Hematopoietic multipotent progenitor cell treated with erythropoietin and hydrocortisone succinate and interleukin-3 and kit ligand, for 4 days (in vitro differentiated cells): ENCODE measurements at places on chromosomes 4 and X.
A peak's percentile ranks its signal among the peaks of the same experiment; 100 is the strongest.

GRCh38 chrX:116863029-116863428, 400.3 kb upstream of the CT83 start:
- DNase-seq, result no peak

DNA sequence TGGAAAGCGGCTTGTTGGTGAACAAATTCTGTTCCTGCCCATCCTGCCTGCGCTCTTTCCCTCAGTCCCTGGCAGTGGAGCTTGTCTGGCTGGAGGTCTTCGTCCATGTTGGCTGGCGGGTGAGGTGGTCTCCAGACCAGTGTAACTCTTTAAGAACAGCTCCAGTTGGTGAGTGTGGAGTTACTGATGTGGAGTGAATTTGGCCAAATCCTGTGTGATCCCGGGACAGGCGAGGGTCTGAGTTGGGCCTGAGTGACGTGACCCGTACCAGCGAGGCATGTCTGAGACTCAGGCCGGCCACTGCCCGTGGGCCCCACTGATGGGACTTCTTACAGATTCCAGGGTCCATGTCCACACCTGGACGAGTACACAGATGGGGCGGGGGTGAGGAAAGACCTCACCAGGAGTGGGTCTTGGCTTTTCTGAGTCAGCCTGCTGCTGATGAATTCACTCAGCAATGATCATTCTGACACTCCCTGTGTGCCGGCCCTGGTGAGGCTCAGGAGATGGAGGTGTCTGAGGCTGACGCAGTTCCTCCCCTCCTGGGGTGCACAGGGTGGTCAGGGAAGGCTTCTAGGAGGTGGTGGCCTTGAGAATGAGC, 45.5 kb downstream of the PSAPL1 start:
- no peak for DNase-seq

- DNase-seq, result peak; percentile 56
Observed at GRCh38 chrX:40476958-40477357, 103.8 kb upstream of the ATP6AP2 start.

GRCh38 chr4:53378171-53378482, 686 bp downstream of the FIP1L1 start:
- DNase-seq, result no peak

DNA sequence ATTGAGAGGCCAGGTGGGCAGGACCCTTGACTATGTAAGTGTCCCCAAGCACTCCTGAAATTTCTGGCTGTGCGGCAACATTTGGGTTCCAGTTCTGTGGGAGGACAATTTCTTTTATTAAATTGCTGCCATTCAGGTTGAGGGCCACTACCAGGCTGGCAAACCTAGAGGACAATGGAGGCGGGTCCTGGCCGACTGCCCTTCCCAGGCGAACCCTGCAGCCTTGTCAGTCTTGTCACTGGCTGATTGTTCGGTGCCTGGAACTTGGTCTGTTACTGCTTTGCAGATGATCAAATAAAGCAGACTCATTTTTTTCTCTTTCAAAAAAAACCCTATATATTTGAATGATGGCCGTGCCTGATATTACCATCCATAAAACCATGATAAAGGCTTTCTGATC, 6.6 kb upstream of the TMEM128 start:
- no peak for DNase-seq

DNA sequence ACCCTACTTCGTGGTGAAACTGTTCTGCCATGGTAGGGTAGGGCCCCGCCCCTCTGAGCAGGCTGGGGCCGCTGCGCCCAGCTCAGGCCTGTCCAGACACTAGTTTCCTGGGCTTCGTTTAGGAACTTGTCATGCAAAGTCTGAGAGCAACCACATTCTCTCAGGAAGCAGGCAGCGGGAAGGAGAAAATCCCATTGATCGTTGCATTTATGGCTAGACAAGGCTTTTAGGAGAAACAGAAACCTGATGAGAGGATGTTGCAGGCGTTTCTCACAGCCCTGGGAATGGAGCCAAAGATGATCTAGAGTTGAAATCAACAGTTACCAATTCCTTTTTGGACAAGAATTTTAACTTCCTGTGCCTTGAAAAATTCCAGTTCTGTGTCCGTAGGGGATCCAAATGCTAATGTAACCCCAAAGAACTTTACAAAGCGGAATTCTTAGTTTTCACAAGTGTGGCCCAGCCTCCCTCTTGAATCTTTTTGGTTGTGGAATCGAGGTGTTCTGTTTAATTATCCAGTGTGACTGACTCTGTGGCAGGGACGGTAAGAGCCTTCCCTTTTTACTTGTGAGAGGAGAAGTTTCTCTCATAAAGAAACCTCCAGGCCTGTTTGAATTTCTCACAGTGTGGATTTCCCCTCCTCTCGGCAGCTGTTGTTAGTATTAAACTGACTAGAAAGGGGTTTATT, 4.5 kb upstream of the CXCL9 start:
- no peak for DNase-seq

GRCh38 chrX:103453655-103454054, 65.6 kb downstream of the RAB40A start:
- no peak for DNase-seq

DNA sequence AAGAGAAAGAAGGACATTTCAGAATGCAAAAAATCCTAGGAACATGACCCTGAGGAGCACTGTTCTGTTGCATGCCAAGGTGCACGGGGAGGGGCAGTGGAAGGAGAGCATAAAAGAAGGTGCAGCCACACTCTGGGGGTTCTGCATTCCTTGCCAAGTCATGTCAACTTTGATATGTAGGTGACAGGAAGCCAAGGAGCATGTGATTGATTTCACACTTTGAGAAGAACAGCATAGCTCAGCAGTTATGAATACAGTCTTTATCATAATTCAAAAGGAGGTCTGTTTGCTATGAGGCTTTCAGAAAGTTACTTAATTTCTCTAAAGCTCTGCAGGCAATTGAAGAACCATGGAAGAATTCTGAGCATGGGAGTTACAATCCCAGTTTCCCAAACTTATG, 50.6 kb downstream of the SCFD2 start:
- peak; percentile 13 for DNase-seq

DNA sequence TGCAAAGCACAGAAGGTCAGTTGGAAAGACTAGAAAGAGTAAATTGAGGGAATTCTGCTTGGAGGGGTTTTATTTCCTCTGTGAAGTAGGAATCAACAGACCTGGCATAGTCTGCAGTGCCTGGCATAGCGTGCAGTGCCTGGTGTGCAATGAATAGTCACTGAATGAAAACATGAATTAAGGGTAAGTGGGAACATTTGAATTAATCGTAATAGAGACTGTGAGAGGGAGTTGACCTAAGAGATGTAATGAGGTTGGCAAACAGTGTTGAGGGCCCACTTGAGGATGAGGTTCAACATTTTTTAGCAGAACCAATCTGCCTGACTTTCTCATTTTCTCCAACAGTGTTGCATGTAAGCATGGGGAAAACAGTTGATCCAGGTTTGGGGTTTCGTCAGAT, 377.2 kb upstream of the FTHL17 start:
- DNase-seq, result no peak

GRCh38 chr4:16977081-16977480, 78.6 kb upstream of the LDB2 start:
- no peak for DNase-seq

DNA sequence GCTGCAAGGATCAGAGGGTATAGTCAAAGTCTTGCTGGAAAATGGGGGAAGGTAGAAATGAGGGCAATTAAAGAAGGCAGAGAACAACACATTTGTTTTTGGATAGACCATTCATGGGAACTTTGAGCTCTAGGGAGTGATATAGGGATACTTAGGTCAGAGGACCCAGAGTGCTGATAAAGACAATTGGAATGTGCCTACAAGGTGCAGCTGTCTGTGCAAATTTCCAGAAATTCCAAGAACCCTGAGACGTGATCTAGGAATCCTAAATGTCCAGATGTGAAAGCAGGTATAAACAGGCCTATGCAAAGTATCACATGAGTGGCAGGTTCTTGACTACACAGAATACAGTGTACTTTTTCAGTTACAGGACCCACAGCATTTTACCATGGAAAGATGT, 24.2 kb downstream of the FNIP2 start:
- DNase-seq, result no peak

DNA sequence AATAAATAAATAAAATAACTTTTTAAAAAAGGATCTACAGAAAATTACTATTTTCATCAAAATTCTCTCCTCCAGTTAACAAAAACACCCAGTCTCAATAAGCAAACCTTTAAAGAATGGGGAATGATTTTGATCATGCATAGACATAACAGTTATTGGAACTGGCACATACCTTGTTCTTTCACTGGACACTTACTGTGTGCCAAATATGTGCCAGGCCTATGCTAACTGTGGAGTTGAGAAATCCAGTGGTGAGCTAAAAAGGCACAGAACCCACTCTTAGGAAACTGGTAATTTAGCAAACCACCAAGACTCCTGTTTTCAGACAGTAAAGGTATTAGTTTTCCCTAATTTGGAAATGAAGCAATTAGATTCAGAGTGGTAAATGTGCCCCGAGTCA, 39.1 kb downstream of the CLOCK start:
- no peak for DNase-seq

DNA sequence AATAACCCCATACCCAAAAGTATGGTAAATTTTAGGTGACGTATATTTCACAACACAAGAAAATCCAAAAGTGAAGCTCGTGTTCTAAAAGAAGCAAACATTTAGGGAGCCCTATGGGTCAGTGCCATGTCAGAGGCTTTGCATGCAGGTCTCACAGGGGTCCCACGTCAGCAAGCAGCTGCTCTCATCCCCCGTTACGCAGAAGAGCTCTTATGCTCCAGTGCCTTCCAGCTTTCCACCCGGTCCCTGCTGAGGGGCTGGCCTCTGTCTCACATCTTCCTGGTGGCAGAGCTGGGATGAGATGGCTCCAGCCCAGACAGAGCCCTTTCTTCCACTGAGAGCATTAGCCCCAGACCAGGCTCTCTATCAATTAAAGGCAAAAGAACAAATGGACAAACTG, 82.0 kb downstream of the IRF2 start:
- DNase-seq, result no peak

- no peak for DNase-seq
Observed at GRCh38 chr4:88738180-88738579, 40.6 kb upstream of the NAP1L5 start.

DNA sequence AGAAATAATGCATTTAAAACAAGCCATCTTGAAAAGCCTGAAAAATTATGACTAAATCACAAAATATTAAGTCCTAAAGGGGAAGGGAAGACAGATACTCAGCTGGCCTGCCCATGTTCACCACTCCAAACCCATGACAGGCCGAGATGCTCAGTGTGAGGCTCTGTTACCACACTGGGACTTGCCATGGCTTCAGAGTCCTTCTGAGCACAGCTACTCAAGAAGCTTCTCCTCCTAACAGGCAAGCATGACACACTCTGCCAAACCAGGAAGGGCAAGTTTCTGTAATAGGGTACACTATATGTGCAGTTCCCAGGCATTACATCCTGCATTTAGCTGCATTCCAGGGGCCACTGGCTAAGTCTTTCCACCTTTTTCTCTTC, 34.0 kb upstream of the CYBB start:
- DNase-seq, result no peak

DNA sequence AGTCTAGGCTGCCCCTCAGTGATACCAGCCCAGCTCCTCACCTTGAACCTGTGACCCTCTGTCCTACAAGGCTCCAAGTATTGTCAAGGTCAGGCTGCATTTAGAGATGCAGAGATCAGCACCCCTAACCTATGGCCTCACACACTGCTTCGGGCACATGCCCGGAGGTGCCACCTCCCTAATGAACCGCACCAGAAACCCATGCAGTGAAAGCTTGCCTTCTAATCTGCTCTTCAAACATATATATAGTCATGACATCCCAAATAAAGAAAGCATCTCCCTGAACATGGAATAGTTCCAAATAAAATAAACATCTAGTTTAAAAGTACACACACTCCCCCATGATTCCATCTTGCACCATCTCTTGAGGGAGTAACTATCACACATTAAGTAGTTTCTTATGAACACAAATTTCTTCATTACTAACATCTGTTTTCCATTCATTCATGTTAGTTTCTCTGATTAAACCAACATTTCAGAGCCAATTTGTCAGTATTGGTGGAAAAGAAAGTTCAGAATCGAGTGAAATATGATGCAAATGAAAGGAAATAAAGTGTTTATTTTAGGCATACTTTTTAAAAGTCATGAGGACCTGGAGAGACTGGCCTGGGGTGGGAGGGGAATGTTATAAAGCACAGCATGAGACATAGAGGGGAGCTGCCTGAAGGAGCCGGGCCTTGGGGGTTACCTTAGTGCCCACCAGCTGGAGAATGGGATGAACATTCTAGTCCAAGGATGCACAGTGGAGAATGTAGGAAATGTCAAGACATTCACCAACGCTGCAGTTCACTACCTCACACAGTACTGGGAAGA, 19.2 kb downstream of the CC2D2A start:
- DNase-seq, result no peak

GRCh38 chrX:30865015-30865414, 24.0 kb downstream of the TAB3 start:
- DNase-seq, result peak; percentile 14

DNA sequence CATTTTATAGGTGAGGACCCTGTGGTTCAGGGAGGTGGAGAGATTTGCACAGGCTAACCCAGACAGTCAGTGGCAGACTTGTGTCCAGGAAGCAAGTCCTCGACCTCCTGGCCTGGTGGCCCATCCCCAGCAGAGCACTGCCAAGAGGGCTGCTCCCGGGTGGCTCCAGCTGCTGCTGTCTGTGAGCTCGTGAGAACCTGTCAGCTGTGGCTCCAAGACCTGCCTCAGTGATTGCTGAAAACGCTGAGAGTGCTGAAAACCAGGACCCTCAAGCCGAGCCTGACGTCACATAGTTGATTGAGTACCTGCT, 74.2 kb downstream of the RTL9 start:
- DNase-seq, result no peak

- DNase-seq, result no peak
Observed at GRCh38 chrX:111928456-111928855, 52.5 kb downstream of the TRPC5OS start.

- DNase-seq, result no peak
Observed at GRCh38 chrX:10112510-10112909, 44.3 kb upstream of the CLCN4 start.

- no peak for DNase-seq
Observed at GRCh38 chr4:48949518-48950219, 36.4 kb upstream of the CWH43 start.

DNA sequence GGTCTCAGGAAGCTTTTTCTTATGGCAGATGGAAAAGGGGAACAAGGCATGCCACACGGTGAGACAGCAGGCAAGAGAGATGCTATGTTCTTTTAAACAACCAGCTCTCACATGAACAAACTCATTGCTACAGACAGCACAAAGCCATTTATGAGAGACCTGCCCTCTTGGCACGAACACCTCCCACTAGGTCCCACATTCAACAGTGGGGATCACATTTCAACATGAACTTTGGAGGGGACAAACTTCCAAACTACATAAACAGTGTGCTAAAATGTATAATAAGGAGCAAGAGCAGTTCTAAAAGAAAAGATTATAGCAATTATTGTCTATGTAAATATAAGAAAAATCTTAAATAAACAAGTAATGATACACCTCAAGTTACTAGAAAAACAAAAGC, 391.8 kb upstream of the CPXCR1 start:
- no peak for DNase-seq
